Mesothelial cell of epicardium (in vitro differentiated cells): ENCODE measurements at places on chromosomes 7 and 10. TPM values are rescaled to one million over a fixed set of nuclear protein-coding genes. Genes with fewer than 3 reads are reported as not detected.

DNA sequence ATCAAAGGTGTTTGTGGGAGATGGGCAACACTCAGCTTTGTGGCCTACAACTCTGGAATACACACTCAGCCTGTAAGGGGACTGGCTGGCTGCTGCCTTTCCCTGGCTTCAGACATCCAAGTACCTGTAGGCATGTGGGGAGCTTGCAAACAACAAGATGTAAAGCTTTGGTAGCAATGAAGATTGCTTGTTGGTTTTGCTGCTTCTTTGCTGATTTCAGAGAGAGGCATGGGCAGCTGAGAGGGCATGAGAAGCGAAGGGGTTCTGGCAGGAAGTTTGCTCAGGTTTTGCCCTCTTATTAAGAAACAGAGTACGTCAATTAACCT, 434.8 kb downstream of the LRMDA start:
- peaks cover 26% of the 10 kb centered on the region for H3K27me3 ChIP-seq
- H3K27ac ChIP-seq = no peak overlapping the region
- H3K36me3 ChIP-seq = no peaks in the 10 kb centered on the region
- no peak for DNase-seq
- H3K4me1 ChIP-seq = peaks cover 26% of the 10 kb centered on the region

- H3K27ac ChIP-seq = no peak overlapping the region
- peaks cover 45% of the 10 kb centered on the region for H3K27me3 ChIP-seq
- DNase-seq = no peak
- no peaks in the 10 kb centered on the region for H3K4me1 ChIP-seq
Measured at GRCh38 chr10:100303724-100304319, 17.3 kb upstream of the BLOC1S2 start.

DNA sequence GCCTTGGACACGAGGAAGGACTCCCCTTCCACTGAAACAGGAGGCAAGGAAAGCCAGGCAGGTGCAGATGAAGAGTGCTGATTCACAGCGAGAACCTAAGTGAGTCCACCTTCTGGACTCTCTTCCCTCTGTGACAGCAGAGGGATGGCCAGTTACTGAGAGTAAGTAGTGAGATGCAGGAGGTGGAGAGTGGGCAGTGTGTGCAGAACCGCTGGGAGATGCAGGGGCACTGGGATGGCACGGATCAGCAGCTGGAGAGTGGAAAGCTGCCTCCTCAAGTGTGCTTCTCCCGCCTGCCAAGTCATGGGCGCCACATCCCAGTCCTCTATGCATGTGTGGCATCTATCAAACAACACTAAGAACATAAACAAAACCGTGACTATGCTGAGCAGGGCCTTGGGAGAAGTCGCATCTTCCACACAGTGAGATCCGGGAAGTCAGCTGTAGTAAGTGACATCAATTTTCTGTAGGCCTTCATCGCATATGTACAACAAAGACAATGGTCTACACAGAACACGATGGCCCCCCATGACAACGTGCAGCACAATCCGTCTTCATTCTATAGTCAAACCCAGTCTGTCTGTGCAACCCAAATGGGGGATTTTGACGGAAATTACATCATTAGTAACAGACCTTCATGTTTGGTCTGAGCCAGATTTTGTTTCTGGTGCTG, 217.4 kb upstream of the KLF14 start:
- H3K4me3 ChIP-seq = no peak overlapping the region
- no peak for DNase-seq
- H3K36me3 ChIP-seq = no peaks in the 10 kb centered on the region
- no peak overlapping the region for H3K27ac ChIP-seq
- peaks cover 9% of the 10 kb centered on the region for H3K4me1 ChIP-seq
- H3K27me3 ChIP-seq = no peaks in the 10 kb centered on the region

DNA sequence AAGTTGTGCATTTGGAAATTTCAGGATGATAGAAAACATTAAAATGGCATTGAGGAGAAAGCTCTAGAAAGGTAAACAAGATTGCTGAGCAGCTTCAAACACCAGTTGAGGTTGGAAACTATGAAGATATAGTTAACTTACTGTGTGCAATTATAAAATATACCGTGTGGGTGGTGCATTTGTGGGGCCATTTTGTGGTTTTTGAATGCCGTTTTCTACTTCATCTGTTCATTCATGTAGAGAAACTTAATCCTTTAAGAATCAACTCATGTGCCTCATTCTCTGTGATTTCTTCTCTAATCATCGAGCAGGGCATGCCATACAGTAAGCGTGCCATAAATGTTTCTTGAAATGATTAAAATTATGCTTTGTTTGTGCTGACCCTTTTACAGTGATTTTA, 232.8 kb upstream of the TEX47 start:
- H3K27me3 ChIP-seq = no peaks in the 10 kb centered on the region
- no peaks in the 10 kb centered on the region for H3K36me3 ChIP-seq
- no peaks in the 10 kb centered on the region for H3K4me1 ChIP-seq
- DNase-seq = no peak
- no peak overlapping the region for H3K4me3 ChIP-seq

DNA sequence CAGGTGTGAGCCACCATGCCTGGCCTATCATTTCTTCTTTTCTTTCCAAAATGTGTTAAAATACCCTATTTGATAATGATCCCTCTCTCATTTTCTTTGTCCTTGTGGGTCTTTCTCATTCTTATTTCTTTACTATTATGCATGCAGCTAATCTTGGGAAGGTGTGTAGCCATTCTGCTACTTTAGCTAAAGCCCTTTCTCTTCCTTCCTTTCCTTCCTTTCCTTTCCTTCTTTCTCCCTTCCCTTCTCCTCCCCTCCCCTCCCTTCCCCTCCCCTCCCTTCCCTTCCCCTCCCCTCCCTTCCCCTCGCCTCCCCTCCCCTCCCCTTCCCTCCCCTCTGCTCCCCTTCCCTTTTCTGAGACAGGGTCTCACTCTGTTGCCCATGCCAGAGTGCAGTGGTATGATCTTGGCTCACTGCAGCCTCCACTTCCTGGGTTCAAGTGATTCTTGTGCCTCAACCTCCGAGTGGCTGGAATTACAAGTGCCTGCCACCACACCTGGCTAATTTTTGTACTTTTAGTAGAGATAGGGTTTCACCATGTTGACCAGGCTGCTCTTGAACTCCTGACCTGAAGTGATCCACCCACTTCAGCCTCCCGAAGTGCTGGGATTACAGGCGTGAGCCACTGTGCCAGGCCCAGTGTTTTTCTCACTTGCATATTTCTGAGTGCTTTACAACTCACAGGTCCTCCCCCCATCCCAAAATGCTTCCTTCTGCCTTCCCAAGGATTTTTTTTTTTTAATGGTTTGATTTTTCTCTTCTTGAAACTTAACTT, 42.3 kb downstream of the HIP1 start:
- no peak for DNase-seq
- peaks cover 2% of the 10 kb centered on the region for H3K4me1 ChIP-seq
- no peak overlapping the region for H3K4me3 ChIP-seq
- H3K27me3 ChIP-seq = no peaks in the 10 kb centered on the region
- no peaks in the 10 kb centered on the region for H3K36me3 ChIP-seq

GRCh38 chr10:104449391-104449790, 95.8 kb downstream of the CFAP58 start:
- peaks cover 2% of the 10 kb centered on the region for H3K27me3 ChIP-seq
- H3K4me3 ChIP-seq = no peak overlapping the region
- no peaks in the 10 kb centered on the region for H3K4me1 ChIP-seq
- no peak overlapping the region for H3K27ac ChIP-seq
- no peaks in the 10 kb centered on the region for H3K36me3 ChIP-seq
- DNase-seq = no peak

DNA sequence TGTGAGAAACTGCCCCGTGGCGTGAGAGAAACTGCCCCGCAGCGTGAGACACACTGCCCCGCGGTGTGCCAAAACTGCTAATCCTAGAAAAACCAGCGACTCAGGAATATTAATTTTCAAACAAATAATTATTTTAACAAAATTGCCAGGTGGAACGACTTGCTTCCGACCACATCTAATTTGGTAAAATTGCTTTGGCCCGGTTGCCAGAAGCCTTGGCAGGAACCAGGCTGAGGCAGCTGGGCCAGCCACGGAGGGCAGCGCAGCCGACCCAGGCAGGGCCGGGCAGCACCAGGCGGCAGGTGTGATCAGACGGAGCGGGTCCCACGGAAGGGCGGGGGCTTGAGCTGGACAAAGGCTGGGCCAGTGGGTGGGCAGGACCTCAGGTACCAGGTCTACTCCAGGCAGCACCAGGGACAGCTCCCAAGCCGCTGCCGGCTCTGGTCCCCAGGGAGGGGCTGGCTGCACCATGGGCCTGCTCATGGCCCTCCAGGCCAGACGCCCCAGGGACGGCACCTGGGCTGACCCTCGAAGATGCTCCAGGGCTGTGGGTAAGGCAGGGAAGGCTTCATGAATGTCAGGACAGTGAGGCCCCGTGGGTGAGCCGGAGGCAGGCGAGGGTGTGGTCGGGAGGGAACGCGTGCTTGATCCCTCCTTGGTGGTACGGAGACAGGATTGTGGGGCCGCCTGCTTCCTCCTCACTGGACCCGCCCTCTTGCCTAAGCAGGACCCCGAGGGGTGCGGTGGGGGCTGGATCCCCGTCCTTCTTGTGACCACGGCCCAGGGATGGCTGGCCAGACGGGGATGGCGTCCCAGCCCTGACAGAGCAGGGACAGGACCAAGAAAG, 7.7 kb upstream of the ADGRA1 start:
- no peak overlapping the region for H3K4me3 ChIP-seq
- H3K27ac ChIP-seq = no peak overlapping the region
- peak; percentile 72 for DNase-seq
- H3K36me3 ChIP-seq = no peaks in the 10 kb centered on the region

- no peak overlapping the region for H3K27ac ChIP-seq
- DNase-seq = no peak
- peaks cover 34% of the 10 kb centered on the region for H3K27me3 ChIP-seq
- H3K4me1 ChIP-seq = no peaks in the 10 kb centered on the region
- no peaks in the 10 kb centered on the region for H3K36me3 ChIP-seq
Measured at GRCh38 chr10:49707585-49707984, 28.1 kb downstream of the C10orf53 start.

DNA sequence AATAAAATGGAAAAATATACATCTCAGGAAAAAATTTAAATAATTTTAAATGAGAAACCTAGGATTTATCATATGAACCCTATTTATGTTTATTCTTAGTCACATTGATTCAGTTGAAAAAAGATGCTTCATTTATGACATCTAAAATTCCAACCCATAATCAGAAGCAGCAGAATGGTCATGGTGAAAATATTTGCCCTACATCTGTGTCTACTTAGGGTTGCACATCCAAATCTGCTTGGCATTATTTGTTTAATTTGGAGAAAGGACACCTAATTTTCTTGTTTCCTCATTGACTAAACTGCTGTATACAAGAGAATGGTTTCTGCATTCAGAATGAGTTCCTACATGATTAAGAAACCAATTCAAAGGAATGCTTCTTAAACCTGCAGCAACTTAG, 72.9 kb upstream of the SKAP2 start:
- peaks cover 3% of the 10 kb centered on the region for H3K36me3 ChIP-seq
- H3K27me3 ChIP-seq = no peaks in the 10 kb centered on the region
- peaks cover 27% of the 10 kb centered on the region for H3K4me1 ChIP-seq
- DNase-seq = no peak
- H3K27ac ChIP-seq = no peak overlapping the region

DNA sequence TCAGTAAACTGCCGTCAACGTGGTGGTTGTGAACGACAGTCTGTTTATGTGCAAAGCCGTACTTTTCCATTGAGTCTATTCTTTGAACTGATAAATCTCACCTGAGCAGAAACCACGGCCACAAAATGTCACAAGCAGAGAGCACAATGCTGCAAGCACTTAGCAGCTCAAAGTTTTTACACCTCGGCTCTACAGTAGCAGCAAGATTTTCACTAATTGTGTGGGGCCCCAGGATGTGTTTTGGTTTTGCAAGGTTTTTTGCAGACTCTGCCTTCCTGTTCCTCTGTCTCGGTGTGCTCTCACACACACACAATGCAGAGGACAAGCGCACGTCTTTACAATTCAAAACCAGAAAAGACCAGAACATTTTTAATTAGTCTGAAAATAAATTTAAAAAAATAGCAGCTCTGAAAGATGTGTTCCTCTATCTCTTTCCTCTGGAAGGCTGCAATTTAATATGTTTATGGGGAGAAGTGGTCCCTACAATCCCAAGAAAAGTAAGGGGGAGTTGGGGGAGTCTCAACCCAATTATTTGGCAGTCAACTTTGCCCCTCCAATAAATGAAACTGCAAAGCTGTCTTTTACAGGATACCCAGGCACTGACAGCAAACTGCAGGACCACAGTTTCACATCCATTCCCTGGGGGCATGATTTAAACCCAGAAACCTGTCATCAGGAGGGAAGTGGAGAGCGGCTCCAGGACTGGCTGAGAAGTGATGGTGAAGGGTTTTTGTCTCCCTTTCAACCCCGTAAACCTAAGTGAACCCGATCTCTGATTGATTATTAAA, 73.8 kb upstream of the SFMBT2 start:
- peaks cover 15% of the 10 kb centered on the region for H3K4me1 ChIP-seq
- H3K36me3 ChIP-seq = no peaks in the 10 kb centered on the region
- H3K4me3 ChIP-seq = no peak overlapping the region
- no peak for DNase-seq

- DNase-seq = no peak
- no peak overlapping the region for H3K27ac ChIP-seq
- no peaks in the 10 kb centered on the region for H3K36me3 ChIP-seq
- no peaks in the 10 kb centered on the region for H3K4me1 ChIP-seq
- peaks cover 1% of the 10 kb centered on the region for H3K27me3 ChIP-seq
Measured at GRCh38 chr10:59037506-59037905, 138.9 kb upstream of the PHYHIPL start.

GRCh38 chr10:99431190-99431760, 851 bp upstream of the GOT1 start:
- H3K4me3 ChIP-seq = peak overlapping the region; percentile 97
- H3K36me3 ChIP-seq = no peaks in the 10 kb centered on the region
- H3K4me1 ChIP-seq = peaks cover 18% of the 10 kb centered on the region
- H3K27me3 ChIP-seq = no peaks in the 10 kb centered on the region

GRCh38 chr7:12581897-12582296, 11.4 kb downstream of the SCIN start:
- peak overlapping the region; percentile 32 for H3K27ac ChIP-seq
- H3K36me3 ChIP-seq = no peaks in the 10 kb centered on the region
- DNase-seq = no peak
- peaks cover 29% of the 10 kb centered on the region for H3K4me1 ChIP-seq
- no peak overlapping the region for H3K4me3 ChIP-seq

- no peak overlapping the region for H3K27ac ChIP-seq
- peaks cover 41% of the 10 kb centered on the region for H3K36me3 ChIP-seq
- no peak overlapping the region for H3K4me3 ChIP-seq
- H3K4me1 ChIP-seq = no peaks in the 10 kb centered on the region
Measured at GRCh38 chr10:114295393-114295792, 56.3 kb downstream of the VWA2 start.

GRCh38 chr10:132403511-132404168, 6.6 kb downstream of the PWWP2B start:
- H3K27ac ChIP-seq = peak overlapping the region; percentile 98
- no peak overlapping the region for H3K4me3 ChIP-seq
- H3K4me1 ChIP-seq = peaks cover 51% of the 10 kb centered on the region
- no peak for DNase-seq
- H3K27me3 ChIP-seq = no peaks in the 10 kb centered on the region
- H3K36me3 ChIP-seq = peaks cover 6% of the 10 kb centered on the region

GRCh38 chr7:130882396-130882795, 148.4 kb upstream of the KLF14 start:
- H3K36me3 ChIP-seq = no peaks in the 10 kb centered on the region
- DNase-seq = no peak
- H3K4me1 ChIP-seq = peaks cover 4% of the 10 kb centered on the region
- H3K27me3 ChIP-seq = no peaks in the 10 kb centered on the region
- no peak overlapping the region for H3K4me3 ChIP-seq

GRCh38 chr7:135808206-135808605, 59.6 kb upstream of the FAM180A start:
- peaks cover 21% of the 10 kb centered on the region for H3K4me1 ChIP-seq
- no peaks in the 10 kb centered on the region for H3K27me3 ChIP-seq
- no peak overlapping the region for H3K27ac ChIP-seq
- H3K36me3 ChIP-seq = no peaks in the 10 kb centered on the region
- no peak for DNase-seq
- H3K4me3 ChIP-seq = no peak overlapping the region

Gene ANKRD61
- total RNA-seq = 0.20 to 0.29 TPM in 2 of 3 replicates, not detected in the other

Gene GPR15LG
- not detected in 3 replicates for total RNA-seq

Gene PPP1R3A
- total RNA-seq = not detected in 3 replicates

Gene VENTX
- total RNA-seq = 0.07 to 0.09 TPM in 2 of 3 replicates, not detected in the other

Gene SLC26A3
- total RNA-seq = not detected in 3 replicates

Gene CUBN
- 0.90 to 1.8 TPM (median 1.5 TPM) in 3 replicates for total RNA-seq

Gene EBF3
- total RNA-seq = 1.1 to 1.4 TPM (median 1.2 TPM) in 3 replicates
